ENCODE measurements at places on chromosomes 12 and 14.

DNA sequence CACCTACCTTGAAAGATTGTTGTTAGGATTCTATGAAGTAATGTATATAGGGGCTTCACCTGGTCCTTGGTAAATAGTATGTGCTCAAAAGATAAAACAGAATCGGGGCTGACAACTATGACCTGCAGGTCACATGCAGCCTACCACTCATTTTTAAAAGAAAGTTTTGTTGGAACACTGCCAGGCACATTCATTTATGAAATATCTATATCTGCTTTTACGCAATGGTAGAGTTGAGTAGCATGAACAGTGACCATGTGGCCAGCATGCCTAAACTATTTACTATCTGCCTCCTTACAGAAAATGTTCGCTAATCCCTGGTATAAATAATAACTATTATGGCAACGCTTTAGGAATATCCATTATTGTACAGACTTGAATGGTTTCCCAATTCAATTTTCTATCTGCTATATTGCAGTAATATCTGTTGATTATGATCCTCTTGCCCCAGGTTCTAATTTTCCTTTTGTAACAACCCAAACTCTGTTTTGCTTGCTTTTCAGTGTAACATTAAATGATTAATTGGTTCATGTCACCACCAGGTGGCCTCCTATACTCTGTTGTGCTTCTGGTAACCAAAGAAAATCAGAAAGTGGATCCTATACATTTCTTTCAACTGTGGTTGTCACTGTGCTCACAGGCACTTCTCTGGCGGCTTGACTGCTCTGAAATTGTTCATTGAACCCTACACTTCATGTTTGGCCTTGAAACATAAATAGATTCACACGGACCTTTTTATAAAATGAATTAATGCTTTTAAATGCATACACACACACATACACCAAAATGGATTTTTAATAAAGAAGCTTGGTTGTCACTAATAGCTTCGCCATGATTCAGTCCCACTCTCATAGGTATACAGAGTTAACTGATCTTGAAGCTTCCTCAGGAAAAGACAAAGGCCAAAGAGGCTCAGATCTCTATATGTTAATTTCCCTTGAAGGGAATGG, 227.7 kb upstream of the NPAS3 start:
- peak; percentile 15 for DNase-seq

GRCh38 chr12:121582583-121583333, 1.9 kb upstream of the KDM2B start:
- DNase-seq, result no peak

DNA sequence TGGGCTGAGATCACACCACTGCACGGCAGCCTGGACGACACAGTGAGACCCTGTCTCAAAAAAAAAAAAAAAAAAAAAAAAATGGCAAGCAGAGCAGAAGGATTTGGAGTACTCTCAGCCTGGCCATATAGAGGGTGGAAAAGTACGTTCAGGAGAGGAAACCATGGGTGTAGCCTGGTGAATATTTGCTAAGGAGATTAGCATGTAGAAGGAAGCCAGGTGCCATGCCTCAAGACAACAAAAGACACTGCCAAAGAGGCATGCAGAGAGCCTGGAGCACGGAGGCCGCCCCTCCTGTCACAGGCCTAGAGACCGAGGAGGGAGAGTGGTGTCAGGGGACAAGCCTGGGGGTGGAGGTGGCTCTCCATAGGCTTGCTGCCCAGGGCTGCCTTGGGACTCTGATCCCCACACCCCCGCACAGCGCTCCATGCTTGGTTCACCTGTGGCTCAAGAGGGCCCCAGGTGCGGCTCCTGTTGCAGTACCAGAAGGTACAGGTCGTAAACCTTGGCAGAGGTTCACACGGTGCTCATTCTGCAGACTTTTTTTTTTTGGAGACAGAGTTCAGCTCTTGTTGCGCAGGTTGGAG, 27.9 kb upstream of the DEGS2 start:
- no peak for DNase-seq

DNA sequence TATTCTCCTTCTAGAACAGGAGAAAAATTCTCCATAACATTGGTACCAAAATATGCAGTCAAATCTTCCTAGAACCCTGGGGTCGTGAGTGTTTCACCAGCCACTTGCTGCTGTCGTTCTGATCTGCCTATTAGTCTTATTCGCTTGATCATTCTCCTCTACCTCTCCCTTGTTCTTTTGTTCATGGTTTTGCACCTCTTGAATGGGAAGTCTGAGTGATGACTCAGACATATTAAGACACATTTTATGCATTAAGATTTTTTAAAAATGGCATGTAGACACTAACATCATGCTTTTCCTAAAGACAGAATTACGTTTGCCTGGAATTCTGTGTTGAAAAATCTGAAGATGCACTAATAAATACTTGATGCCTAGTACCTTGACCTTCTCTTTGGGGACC, 159.2 kb upstream of the LRIG3 start:
- DNase-seq, result no peak

- no peak for DNase-seq
These were observed 57.8 kb downstream of the CLMN start for GRCh38 chr14:95261616-95262510.

GRCh38 chr12:111426344-111427185, 20.8 kb downstream of the SH2B3 start:
- peak; percentile 53 for DNase-seq

DNA sequence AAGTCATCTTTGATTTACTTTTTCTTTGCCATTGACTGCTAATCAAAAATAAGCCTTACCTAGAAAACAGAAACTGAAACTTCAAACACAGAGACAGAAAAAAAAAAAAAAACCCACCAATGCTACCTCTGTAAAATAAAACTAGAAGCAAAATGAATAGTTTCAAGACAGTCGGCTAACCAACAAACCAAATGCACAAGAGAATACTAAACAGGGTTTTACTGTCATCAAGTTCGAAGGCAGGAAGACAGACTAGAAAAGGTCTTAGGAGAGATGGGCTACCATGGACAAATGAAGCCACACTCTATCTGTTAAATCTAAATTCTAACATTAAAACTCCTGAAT, 59.5 kb downstream of the SEL1L start:
- DNase-seq, result no peak

- DNase-seq, result no peak
These were observed 134.2 kb downstream of the RPS29 start for GRCh38 chr14:49451938-49452337.

DNA sequence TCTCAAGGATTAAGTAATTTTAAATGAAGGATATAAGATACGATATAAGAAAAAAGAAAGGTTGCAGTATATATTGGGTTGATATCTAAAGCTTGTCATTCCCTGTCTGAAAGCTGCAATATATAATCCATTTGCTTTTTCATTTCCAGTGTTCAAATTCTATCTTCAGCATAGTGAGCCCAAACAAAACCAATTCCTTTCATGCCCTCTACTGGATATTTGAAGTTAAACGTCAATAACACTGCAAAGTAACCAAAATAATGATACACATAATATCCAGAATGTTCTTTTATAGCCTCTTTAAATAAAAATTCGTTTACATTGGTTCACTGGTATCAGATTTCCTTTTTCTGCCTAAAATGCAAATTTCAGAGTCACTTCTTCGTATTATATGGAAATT, 64.5 kb upstream of the DAAM1 start:
- DNase-seq, result no peak

DNA sequence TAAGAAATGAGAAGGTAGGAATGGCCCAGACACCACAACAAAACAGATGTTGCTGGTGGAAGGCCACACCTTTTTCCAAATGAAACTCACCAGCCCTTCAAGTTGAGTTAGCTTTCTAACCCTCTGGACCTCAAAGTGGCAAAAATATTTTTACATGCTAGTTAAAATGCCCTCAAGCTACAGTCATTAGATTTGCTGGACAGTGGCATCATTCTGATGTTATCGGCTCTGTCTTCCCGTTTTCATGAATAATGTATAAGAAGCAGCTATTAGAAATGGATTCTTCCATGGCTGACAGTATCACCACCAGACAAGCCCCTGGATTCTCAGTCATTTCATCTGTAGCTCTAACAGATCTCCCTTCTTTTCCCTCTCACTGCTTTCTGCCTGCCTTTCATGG, 37.1 kb upstream of the PLXNC1 start:
- DNase-seq, result no peak

All from stimulated activated CD4-positive, alpha-beta T cell treated with anti-CD3 and anti-CD28 coated beads, Interleukin-15, amount 100 ng/mL, for 24 hours (primary cell).